ENCODE measurements at places on chromosomes 6 and 20.

- no peak overlapping the region for H3K27ac ChIP-seq
- no peaks in the 10 kb centered on the region for H3K4me1 ChIP-seq
- no peaks in the 10 kb centered on the region for H3K36me3 ChIP-seq
- no peak for DNase-seq
- H3K27me3 ChIP-seq, result no peaks in the 10 kb centered on the region
- H3K4me3 ChIP-seq, result no peak overlapping the region
Observed at GRCh38 chr20:33281550-33282146, 1.4 kb upstream of the BPIFB1 start.

DNA sequence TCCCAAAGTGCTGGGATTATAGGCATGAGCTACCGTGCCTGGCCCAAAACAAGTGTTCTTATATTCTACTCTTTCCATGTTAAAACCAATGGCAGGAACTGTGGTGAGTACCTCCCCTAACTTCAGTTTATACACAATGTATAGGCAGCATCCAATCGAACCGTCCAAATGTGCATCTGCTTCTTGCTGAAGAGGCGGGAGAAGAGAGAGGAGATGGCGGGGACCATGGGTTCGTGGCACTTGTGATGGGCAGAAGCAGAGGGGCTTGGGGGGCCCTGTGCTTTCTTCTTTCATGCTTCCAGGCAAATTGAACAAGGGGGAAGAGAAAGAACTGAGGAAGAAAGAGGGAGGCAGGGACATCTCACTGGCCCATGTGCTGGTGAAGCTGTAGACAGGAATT, 11.2 kb upstream of the TCFL5 start:
- no peak overlapping the region for H3K27ac ChIP-seq
- no peak overlapping the region for H3K4me3 ChIP-seq
- no peaks in the 10 kb centered on the region for H3K4me1 ChIP-seq
- no peaks in the 10 kb centered on the region for H3K27me3 ChIP-seq

DNA sequence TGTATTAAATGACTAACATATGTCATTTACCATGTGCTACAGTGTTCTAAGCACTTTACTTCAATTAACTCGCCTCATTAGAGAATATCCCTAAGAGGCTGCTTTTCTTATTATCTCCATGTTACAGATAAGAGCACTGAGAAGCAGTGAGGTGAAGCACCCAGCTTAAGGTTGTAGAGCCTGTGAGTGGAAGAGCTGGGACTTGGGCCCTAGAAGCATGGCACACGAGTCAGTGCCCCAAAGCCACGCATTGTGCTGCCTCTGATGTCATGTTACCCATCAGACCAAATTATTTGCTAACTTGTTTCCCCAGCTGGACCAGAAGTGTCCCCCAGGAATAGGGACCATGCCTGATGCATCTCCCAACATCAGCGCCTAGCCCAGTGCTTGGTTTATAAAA, 34.1 kb downstream of the POFUT1 start:
- no peaks in the 10 kb centered on the region for H3K27me3 ChIP-seq
- H3K4me3 ChIP-seq, result no peak overlapping the region
- no peak overlapping the region for H3K27ac ChIP-seq
- no peak for DNase-seq
- H3K4me1 ChIP-seq, result no peaks in the 10 kb centered on the region

DNA sequence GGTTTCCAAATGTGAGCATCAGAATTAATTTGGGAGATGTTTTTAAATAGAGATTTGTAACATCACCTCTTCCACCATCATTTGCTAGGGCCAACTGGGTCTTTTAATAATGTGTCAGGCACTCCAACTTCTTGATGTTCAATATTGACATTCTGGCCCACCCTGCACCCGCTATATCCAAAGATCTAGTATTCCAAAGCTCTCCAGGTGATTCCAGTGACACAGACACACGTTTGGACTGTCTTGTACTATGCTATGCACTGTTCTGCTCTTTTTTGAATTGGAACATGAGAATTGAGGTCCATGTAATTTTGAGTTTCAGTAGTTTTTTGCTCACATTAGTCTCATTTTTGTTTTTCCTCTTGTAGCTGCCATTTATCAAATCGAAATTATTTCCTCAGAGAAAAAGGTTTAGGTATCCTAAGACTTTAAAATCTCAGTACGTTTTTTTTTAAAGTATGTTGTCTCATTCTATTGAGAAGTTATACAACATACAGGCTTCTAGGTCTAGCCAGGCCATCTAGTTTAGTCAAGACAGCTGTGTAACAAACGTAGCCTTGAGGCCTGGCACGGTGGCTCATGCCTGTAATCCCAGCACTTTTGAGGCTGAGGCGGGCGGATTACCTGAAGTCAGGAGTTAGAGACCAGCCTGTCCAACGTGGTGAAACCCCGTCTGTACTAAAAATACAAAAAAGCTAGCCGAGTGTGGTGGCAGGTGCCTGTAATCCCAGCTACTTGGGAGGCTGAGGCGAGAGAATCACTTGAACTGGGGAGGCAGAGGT, 3.1 kb downstream of the BICRAL start:
- H3K27ac ChIP-seq, result peak overlapping the region; percentile 100
- H3K27me3 ChIP-seq, result no peaks in the 10 kb centered on the region
- peaks cover 4% of the 10 kb centered on the region for H3K36me3 ChIP-seq
- no peak for DNase-seq
- H3K4me3 ChIP-seq, result peak overlapping the region; percentile 98

DNA sequence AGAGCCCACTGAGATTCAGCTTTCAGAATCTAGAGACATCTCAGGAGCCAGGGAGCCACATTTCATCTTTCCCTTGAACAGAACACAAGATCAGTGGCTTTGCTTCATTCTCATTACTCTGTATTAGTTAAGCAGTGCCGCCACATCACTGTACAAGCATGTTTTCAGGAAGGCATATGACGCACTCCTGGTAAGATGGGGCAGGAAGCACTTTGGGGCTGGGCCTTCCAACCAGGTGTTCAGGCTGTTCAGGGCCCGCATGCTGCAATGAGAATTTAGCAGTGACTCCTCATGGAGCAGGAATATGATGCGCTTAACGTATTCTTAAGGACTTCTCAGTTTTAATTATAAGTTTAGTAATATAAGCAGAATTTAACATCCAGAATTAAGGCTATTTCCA, 29.7 kb upstream of the GNRH2 start:
- H3K27me3 ChIP-seq, result no peaks in the 10 kb centered on the region
- H3K27ac ChIP-seq, result no peak overlapping the region
- H3K4me1 ChIP-seq, result no peaks in the 10 kb centered on the region
- H3K36me3 ChIP-seq, result peaks cover 10% of the 10 kb centered on the region
- H3K4me3 ChIP-seq, result no peak overlapping the region
- no peak for DNase-seq

DNA sequence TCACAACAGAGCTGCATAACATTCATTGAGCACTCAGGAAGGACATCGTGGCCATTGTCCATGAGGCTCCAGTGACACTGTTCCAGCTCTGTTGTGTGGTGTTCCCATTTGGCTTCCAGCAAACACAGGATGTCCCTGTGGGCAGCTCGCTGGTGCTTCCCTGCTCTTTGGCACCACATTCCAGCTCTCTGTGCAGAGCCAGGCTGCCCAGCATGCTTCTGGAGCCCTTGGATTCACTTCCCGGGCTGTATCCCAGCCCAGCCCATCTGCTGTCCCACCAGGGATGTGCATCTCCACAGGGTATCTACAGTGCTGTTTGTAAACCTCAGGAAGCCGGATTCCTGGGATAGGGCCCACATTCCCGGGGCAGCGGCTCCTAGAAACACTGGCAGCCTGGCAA, 57.2 kb downstream of the CTCFL start:
- no peak overlapping the region for H3K4me3 ChIP-seq
- H3K27me3 ChIP-seq, result no peaks in the 10 kb centered on the region
- H3K36me3 ChIP-seq, result no peaks in the 10 kb centered on the region
- H3K27ac ChIP-seq, result no peak overlapping the region
- no peaks in the 10 kb centered on the region for H3K4me1 ChIP-seq
- no peak for DNase-seq

DNA sequence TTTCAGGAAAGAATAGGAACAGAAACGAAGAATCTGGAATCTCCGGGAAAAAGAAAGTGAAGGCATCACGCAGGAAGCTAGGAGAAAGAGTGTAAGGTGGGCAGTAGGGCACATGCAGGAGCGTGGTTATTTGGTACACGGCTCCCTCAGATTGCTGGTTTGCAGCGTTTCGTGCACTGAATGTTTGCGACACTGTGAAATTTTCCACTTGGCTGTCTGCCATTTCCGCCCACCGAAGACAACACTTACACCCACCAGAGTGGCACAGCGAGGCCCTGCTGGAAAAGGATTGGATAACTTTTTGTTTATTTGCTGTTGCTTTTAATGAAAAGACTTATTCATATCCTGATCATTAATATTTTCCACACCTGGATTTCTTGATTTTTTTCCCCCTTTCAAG, 248.3 kb downstream of the GMPR start:
- H3K36me3 ChIP-seq, result peaks cover 4% of the 10 kb centered on the region
- DNase-seq, result no peak
- H3K27me3 ChIP-seq, result no peaks in the 10 kb centered on the region

DNA sequence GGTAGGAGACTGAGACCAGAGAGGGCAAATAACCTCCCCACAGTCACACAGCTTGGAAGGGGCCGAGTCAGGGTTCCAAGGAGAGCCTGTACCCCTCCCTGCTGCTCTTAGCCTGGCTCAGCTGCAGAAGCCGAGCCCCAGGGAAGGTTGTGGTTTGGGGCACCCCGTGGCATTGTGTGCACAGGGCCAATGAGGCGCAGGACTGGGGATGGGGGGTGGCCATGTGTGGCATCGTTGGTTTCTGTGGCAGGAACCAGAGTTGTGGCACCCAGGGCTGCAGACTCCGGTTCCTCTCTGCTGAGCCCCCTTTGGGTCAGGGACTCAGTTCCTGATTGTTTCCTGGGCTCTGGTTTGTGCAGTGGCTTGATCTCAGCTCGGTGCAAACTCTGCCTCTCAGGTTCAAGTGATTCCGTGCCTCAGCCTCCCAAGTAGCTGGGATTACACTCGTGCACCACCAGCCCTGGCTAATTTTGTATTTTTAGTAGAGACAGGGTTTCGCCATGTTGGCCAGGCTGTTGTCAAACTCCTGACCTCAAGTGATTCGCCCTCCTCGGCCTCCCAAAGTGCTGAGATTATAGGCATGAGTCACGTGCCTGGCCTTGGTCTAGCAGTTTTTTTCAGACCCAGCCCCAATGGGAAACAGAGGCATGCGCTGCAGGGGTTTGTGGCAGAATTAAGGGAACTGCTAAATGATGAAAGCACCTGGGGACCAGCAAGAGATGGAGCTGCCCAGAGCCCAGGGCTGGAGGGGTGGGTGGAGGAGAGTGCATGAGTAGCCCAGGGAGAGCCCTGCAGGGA, 221.0 kb upstream of the SULF2 start:
- no peak overlapping the region for H3K4me3 ChIP-seq
- no peaks in the 10 kb centered on the region for H3K36me3 ChIP-seq
- no peaks in the 10 kb centered on the region for H3K27me3 ChIP-seq
- H3K27ac ChIP-seq, result no peak overlapping the region
- no peak for DNase-seq

DNA sequence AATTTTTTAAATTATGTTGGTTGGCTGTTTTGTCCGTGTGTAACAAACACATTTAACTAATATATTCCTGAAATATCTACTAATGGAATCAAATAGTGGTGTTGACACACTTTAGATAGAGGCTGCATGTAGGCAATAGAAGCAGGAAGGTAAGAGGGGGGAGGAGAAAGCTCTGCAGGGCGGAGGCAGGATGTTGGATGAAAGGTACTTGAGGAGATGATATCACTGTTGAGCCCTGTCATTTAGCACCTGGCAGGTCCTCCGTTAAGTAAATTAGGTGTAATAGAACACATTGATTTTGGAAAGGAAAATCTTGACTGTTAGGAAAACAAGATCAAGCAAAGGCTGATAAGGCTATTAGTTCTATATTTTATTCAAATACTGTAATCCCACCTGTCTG, 618.7 kb downstream of the PKHD1 start:
- H3K4me1 ChIP-seq, result no peaks in the 10 kb centered on the region
- DNase-seq, result no peak
- H3K36me3 ChIP-seq, result no peaks in the 10 kb centered on the region
- H3K27ac ChIP-seq, result no peak overlapping the region
- no peak overlapping the region for H3K4me3 ChIP-seq

- no peaks in the 10 kb centered on the region for H3K27me3 ChIP-seq
- H3K27ac ChIP-seq, result no peak overlapping the region
- no peak overlapping the region for H3K4me3 ChIP-seq
- no peaks in the 10 kb centered on the region for H3K36me3 ChIP-seq
Observed at GRCh38 chr6:151544453-151544852, 50.6 kb downstream of the CCDC170 start.
